ENCODE measurements at places on chromosomes 12 and 14. TPM values are rescaled to one million over a fixed set of nuclear protein-coding genes. Genes with fewer than 3 reads are reported as not detected.

The LGALS3 gene
- 429 TPM for total RNA-seq

The VWF gene
- total RNA-seq = not detected

DNA sequence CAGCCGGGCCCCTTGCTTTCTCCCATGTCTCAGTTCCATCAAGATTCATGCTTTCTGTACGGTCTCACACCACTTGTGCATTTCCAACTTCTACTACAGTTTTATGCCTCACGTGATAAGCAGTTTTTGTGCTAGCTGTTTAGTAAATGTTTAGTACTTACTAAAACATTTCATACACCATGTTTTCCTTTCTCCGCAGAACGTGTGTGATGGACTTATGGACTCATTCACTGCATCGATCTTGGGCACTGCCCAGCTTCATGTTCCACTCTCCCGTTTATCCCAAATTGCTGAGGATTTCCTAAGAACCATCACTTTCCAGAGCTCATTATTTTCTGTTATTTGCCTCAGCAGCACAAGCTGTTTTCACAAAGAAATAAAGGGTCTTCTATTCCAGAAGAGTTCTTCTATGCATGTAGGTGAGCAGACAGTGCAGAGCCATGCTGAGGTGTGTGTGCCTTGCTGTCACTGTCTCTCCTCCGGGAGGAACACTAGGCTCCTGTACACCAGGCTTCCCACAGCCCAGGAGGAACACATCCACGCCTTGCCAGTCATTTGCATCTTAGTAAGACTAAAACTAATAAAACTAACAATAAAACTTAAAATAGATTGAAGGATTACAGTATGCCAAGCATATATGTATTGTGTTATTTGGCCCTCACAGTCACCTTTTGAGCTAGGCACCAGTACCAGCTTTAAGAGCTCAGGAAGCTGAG lies 90.3 kb upstream of the EEA1 start:
- no peak overlapping the region for H3K4me3 ChIP-seq
- DNase-seq = no peak
- H3K36me3 ChIP-seq = peaks cover 5% of the 10 kb centered on the region
- H3K4me1 ChIP-seq = peaks cover 72% of the 10 kb centered on the region
- no peaks in the 10 kb centered on the region for H3K27me3 ChIP-seq

GRCh38 chr12:62435303-62436163 lies 31.1 kb upstream of the MON2 start:
- peak overlapping the region; percentile 85 for H3K4me3 ChIP-seq
- H3K4me1 ChIP-seq = peaks cover 6% of the 10 kb centered on the region
- H3K27ac ChIP-seq = no peak overlapping the region
- peaks cover 26% of the 10 kb centered on the region for H3K27me3 ChIP-seq
- H3K36me3 ChIP-seq = peaks cover 11% of the 10 kb centered on the region

DNA sequence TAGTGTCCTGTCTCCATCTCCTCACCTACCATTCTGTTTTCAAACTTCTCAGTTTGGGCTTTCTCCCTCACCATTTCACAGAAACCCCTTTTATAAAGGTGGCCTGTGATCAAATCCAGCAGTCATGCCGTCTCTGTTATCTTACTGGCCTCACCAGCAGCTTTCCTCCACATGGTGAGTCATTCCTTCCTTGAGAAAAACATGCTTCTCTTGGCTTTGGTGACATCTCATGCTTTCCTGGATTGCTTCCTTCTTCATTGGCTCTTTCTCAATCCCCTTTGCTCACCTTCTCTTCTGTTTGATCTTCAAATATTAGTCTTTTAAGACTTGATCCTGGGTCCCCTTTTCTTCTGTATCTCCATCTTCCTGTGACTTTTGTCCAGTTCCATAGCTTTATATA lies 164.9 kb downstream of the ANO4 start:
- no peaks in the 10 kb centered on the region for H3K27me3 ChIP-seq
- DNase-seq = peak; percentile 27
- peaks cover 20% of the 10 kb centered on the region for H3K4me1 ChIP-seq
- peak overlapping the region; percentile 11 for H3K27ac ChIP-seq

All from Calu3 (cell line).